Neural progenitor cell (in vitro differentiated cells): ENCODE measurements at places on chromosomes 7 and 10. TPM values are rescaled to one million over a fixed set of nuclear protein-coding genes. Genes with fewer than 3 reads are reported as not detected.

DNA sequence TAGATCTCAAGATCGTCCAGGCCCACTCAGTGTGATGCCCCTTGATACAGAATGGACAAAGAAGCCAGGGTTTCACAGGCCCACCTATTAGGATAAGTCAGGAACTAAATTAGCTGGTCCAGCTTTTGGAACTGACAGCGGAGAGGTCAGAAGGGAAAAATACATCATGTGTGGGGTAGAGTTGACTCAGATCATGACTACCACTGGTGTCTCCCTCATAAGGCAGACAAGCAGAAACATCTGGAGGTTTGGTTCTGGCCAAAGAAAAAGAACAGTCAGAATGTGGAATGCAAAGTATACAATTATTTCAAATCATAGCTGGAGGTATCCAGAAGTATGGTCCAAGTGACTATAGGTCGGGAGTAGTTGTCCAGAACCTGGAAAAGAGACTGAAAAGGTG, 621.1 kb upstream of the CELF2 start:
- no peak overlapping the region for H3K27ac ChIP-seq
- H3K27me3 ChIP-seq = no peaks in the 10 kb centered on the region
- no peak overlapping the region for H3K4me3 ChIP-seq
- no peak for DNase-seq
- H3K36me3 ChIP-seq = no peaks in the 10 kb centered on the region

- no peak overlapping the region for H3K27ac ChIP-seq
- H3K4me1 ChIP-seq = no peaks in the 10 kb centered on the region
- H3K27me3 ChIP-seq = no peaks in the 10 kb centered on the region
- no peaks in the 10 kb centered on the region for H3K36me3 ChIP-seq
- no peak overlapping the region for H3K4me3 ChIP-seq
- DNase-seq = no peak
Observed at GRCh38 chr7:1599640-1600395, 30.0 kb upstream of the PSMG3 start.

GRCh38 chr7:131147604-131148003, 180.1 kb upstream of the MKLN1 start:
- DNase-seq = no peak
- H3K27me3 ChIP-seq = no peaks in the 10 kb centered on the region
- no peak overlapping the region for H3K27ac ChIP-seq
- H3K4me1 ChIP-seq = no peaks in the 10 kb centered on the region
- no peak overlapping the region for H3K4me3 ChIP-seq
- H3K36me3 ChIP-seq = no peaks in the 10 kb centered on the region

DNA sequence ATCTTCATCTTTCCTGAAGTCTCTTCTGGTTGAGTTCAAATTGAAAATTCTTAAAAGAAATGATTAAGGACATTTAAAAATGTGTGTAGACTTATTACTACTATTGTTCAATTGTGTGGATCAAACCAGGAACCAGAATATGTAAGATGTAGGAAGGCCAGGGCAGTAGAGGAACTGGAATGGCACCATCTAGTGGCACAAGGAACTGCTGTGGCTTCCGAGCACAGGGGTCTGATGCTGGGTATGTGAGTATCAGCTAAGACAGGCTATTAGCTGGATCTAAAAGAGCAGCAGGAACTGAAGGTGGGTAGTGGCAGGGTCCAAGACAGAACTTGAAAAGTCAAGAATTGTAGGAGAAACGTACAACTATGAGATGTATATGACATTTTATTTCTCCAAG, 247.3 kb downstream of the SEMA3A start:
- no peak overlapping the region for H3K4me3 ChIP-seq
- no peaks in the 10 kb centered on the region for H3K4me1 ChIP-seq
- H3K27ac ChIP-seq = no peak overlapping the region
- DNase-seq = peak; percentile 57
- no peaks in the 10 kb centered on the region for H3K36me3 ChIP-seq

- H3K4me3 ChIP-seq = no peak overlapping the region
- H3K27ac ChIP-seq = no peak overlapping the region
- H3K36me3 ChIP-seq = no peaks in the 10 kb centered on the region
- H3K4me1 ChIP-seq = no peaks in the 10 kb centered on the region
Observed at GRCh38 chr10:95661818-95662217, 5.3 kb upstream of the ALDH18A1 start.

- H3K27ac ChIP-seq = no peak overlapping the region
- H3K4me3 ChIP-seq = no peak overlapping the region
- H3K27me3 ChIP-seq = no peaks in the 10 kb centered on the region
- peaks cover 7% of the 10 kb centered on the region for H3K4me1 ChIP-seq
- DNase-seq = no peak
Observed at GRCh38 chr7:70042533-70042932, 444.3 kb downstream of the AUTS2 start.

- H3K36me3 ChIP-seq = no peaks in the 10 kb centered on the region
- peaks cover 17% of the 10 kb centered on the region for H3K4me1 ChIP-seq
- peak; percentile 35 for DNase-seq
- H3K27ac ChIP-seq = no peak overlapping the region
- H3K27me3 ChIP-seq = no peaks in the 10 kb centered on the region
- no peak overlapping the region for H3K4me3 ChIP-seq
Observed at GRCh38 chr7:81150951-81151361, 232.1 kb upstream of the SEMA3C start.

TAS2R3 gene
- total RNA-seq = 1.2 and 2.2 TPM in 2 replicates

CELF2 gene
- 31.6 and 33.8 TPM in 2 replicates for total RNA-seq

TMEM168 gene
- 18.3 and 29.4 TPM in 2 replicates for total RNA-seq

SLIT1 gene
- total RNA-seq = 0.74 and 0.92 TPM in 2 replicates
